ENCODE measurements at places on chromosomes 13 and 19.
A peak's percentile ranks its signal among the peaks of the same experiment; 100 is the strongest.

- no peak overlapping the region for H3K27ac ChIP-seq
- H3K36me3 ChIP-seq: no peaks in the 10 kb centered on the region
- H3K27me3 ChIP-seq: no peaks in the 10 kb centered on the region
- no peak overlapping the region for H3K4me3 ChIP-seq
Measured at GRCh38 chr13:79483086-79483706, 2.2 kb downstream of the NDFIP2 start.

GRCh38 chr13:98206946-98207345 lies 29.9 kb upstream of the RNF113B start:
- no peak for DNase-seq
- H3K4me3 ChIP-seq: no peak overlapping the region
- H3K4me1 ChIP-seq: peaks cover 24% of the 10 kb centered on the region
- H3K27ac ChIP-seq: no peak overlapping the region
- no peaks in the 10 kb centered on the region for H3K36me3 ChIP-seq

DNA sequence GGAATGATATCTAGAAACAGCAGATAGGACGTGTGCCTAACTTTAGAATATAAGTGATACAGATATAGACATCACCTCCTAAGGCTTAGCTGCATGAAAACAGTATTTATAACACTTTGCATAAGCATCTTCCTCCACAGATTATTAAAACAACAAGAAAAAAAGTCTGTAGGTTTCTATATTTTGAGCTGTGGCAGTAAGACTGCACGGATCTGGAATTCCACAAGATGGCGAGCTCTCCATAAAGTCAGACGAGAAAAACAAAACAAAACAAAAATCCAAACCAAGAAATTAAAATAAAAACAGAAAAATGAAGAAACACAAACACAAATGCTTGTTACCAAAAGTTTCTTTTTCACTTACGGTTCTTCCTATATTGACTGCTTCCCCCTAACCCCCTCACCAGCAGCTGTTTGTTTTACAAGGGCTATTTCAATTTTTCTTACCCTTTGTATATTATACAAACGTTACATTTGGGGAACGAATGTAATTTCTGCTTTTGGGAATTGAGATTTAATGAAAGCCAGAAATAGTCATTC lies 285.8 kb downstream of the MYO16 start:
- no peaks in the 10 kb centered on the region for H3K36me3 ChIP-seq
- no peaks in the 10 kb centered on the region for H3K27me3 ChIP-seq
- peak overlapping the region; percentile 76 for H3K27ac ChIP-seq
- H3K4me3 ChIP-seq: peak overlapping the region; percentile 41

- no peak overlapping the region for H3K27ac ChIP-seq
- DNase-seq: no peak
- H3K4me3 ChIP-seq: no peak overlapping the region
- no peaks in the 10 kb centered on the region for H3K27me3 ChIP-seq
- H3K36me3 ChIP-seq: no peaks in the 10 kb centered on the region
- no peaks in the 10 kb centered on the region for H3K4me1 ChIP-seq
Measured at GRCh38 chr19:21856773-21857514, 21.0 kb upstream of the ZNF43 start.

DNA sequence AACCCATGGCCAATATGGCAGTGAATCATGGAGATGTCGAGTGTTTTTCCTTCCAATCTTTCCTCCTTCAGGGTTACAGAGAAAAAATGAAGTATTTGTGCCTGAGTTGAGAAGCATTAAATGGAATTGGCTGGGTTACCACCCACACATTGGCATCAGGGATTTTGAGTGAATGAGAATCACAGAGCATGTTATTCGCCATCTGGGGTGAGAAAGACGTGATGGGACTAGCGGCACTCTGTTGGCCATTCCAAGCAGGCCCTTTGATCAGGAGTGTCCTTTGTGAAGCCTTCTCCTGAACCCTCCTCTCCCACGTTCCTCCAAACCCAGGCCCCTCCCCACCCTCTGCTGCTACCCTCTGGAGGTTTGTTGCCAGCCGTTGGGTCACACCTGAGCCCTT lies 84.2 kb upstream of the PCDH8 start:
- no peak overlapping the region for H3K4me3 ChIP-seq
- DNase-seq: no peak
- no peaks in the 10 kb centered on the region for H3K27me3 ChIP-seq
- no peak overlapping the region for H3K27ac ChIP-seq
- H3K36me3 ChIP-seq: no peaks in the 10 kb centered on the region

GRCh38 chr13:99686157-99686572 lies 184.9 kb downstream of the TM9SF2 start:
- peak; percentile 43 for DNase-seq
- no peaks in the 10 kb centered on the region for H3K36me3 ChIP-seq
- no peaks in the 10 kb centered on the region for H3K4me1 ChIP-seq
- H3K4me3 ChIP-seq: no peak overlapping the region

DNA sequence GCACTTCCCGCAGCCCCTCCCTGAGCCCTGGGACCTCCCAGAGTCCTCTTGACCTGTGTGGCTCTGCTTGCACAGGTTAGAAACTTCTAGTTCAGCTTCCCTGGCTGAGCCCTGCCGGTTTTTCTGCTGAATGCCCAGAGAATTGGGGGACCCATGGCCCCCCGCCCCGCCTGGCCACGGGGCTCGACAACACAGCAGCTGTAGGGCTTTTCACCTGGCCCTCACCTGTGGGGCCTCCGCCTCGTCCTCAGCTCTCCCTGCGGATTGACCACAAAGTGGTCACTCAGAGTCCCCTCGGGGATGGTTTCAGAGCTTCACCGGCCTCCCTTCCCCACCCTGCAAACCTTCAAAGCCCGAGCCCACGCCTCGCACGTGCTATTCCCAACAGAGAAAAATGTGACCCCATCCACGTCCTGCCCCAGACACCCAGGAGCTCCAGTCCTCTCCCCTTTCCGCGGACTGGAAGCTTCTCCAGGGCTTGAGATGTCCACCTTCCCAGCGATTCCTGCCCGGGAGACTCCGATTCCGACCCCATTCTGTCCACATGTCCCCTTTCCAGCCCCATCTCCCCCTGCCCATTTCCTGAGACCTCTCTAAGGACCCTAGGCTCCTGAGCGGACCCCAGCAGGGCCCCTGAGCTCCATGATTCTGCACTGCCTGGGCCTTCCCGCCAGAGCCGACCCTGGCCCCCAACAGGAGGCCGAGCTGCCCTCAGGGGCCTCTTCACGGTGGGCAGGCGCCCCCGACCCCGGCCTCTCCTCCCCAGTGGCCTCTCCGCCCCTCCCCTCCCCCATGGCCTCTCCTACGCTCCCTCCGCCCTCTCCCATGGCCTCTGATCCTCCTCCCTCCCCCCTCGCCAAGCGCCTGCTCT lies 41.9 kb downstream of the ANKRD10 start:
- no peaks in the 10 kb centered on the region for H3K36me3 ChIP-seq
- H3K27ac ChIP-seq: no peak overlapping the region
- no peaks in the 10 kb centered on the region for H3K4me1 ChIP-seq
- no peak overlapping the region for H3K4me3 ChIP-seq
- H3K27me3 ChIP-seq: no peaks in the 10 kb centered on the region

GRCh38 chr19:51093510-51094345 lies 11.0 kb upstream of the KLK14 start:
- no peak overlapping the region for H3K27ac ChIP-seq
- no peaks in the 10 kb centered on the region for H3K36me3 ChIP-seq
- no peaks in the 10 kb centered on the region for H3K4me1 ChIP-seq
- H3K27me3 ChIP-seq: no peaks in the 10 kb centered on the region
- DNase-seq: no peak

DNA sequence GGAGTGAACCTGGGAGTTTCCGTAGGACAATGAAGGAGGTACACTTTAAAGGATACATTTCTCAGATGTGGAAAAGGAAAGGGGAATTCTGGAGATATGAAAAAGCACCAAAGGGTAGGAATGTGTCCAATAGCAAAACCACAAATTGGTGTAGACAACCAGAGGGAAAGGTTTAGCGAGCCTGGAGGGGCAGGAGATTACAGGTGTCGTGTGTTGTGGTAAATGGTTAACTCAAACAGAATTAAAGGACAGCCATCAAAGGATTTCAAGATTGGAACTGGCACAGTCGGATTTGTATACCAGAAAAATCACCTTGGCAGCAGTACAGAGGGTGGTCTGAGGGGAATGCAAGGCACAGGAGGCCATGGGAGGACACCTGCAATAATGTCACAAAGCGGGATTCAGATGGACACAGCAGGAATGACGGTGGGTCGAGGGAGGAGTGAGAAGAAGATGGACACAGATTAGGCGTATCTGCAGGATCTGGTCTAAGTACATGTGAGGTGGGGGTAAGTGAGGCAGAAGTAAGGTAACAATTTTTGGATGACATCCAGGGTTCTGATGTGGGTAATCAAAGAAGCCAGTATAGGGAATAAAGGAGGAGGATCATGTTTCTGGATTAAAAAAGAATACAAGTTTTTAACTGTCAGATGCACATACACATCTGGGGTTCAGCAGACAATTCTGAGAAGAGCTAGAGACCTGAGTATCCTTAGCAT lies 361.6 kb downstream of the KLF12 start:
- no peaks in the 10 kb centered on the region for H3K27me3 ChIP-seq
- H3K27ac ChIP-seq: no peak overlapping the region
- H3K4me3 ChIP-seq: no peak overlapping the region
- DNase-seq: no peak
- H3K4me1 ChIP-seq: peaks cover 7% of the 10 kb centered on the region

- H3K4me1 ChIP-seq: no peaks in the 10 kb centered on the region
- no peak overlapping the region for H3K27ac ChIP-seq
- peak; percentile 78 for DNase-seq
Measured at GRCh38 chr19:9934132-9934950, 2.0 kb downstream of the OLFM2 start.

- no peaks in the 10 kb centered on the region for H3K27me3 ChIP-seq
- no peak overlapping the region for H3K27ac ChIP-seq
- no peak for DNase-seq
- H3K4me1 ChIP-seq: no peaks in the 10 kb centered on the region
- no peak overlapping the region for H3K4me3 ChIP-seq
- H3K36me3 ChIP-seq: no peaks in the 10 kb centered on the region
Measured at GRCh38 chr13:24716446-24716845, 36.2 kb downstream of the ATP12A start.

GRCh38 chr13:91136806-91137205 lies 210.7 kb upstream of the MIR17HG start:
- H3K36me3 ChIP-seq: no peaks in the 10 kb centered on the region
- DNase-seq: no peak
- no peak overlapping the region for H3K27ac ChIP-seq
- no peaks in the 10 kb centered on the region for H3K4me1 ChIP-seq

GRCh38 chr13:40562975-40563349 lies 103.5 kb downstream of the FOXO1 start:
- H3K27ac ChIP-seq: no peak overlapping the region
- no peak for DNase-seq
- no peaks in the 10 kb centered on the region for H3K27me3 ChIP-seq
- H3K4me1 ChIP-seq: peaks cover 19% of the 10 kb centered on the region

DNA sequence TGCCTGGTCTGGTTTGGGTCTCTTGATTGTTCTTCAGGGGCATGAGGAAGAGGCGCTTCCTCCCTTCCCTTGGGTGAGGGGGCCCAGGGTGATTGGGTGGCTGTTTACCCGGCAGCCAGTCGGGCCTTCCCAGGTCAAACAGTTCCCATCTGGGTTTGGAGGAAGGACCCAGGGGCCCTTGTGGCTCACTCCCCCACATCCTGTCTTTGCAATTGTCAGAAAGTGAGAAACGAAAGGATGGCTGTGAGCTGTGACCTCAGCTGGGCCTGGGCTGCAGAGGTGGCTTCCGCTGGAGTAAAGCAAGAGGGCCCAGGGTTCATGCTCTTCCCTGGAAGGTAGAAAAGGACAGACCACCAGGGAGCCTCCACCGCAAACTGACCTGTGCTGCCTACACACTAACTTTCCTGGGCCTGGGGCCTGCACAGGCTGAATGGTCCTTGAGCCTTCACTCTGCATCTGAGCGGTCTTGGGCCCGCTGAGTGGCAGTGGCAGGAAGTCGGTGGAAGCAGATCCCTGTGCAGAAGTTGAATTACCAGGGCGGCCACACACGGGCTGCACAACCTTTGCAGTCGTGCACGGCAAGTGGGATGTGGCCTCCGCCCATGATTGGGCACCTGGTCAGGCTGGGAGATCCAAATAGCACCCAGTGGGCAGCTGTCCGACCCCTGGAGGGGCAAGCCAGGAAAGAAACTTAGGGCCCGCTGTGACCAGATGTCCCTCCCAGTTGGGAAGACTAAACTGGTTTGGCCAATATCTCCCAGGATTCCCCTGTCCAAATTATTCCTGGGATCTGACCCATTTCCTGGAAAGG lies 5.3 kb upstream of the CD79A start:
- peaks cover 16% of the 10 kb centered on the region for H3K36me3 ChIP-seq
- no peak overlapping the region for H3K27ac ChIP-seq
- peaks cover 6% of the 10 kb centered on the region for H3K4me1 ChIP-seq
- no peak overlapping the region for H3K4me3 ChIP-seq
- DNase-seq: no peak

All from liver (tissue), 10 donors.